ENCODE measurements at places on chromosomes 12 and 14.

GRCh38 chr14:61628016-61628725 lies 67.1 kb upstream of the HIF1A start:
- no peak for DNase-seq

DNA sequence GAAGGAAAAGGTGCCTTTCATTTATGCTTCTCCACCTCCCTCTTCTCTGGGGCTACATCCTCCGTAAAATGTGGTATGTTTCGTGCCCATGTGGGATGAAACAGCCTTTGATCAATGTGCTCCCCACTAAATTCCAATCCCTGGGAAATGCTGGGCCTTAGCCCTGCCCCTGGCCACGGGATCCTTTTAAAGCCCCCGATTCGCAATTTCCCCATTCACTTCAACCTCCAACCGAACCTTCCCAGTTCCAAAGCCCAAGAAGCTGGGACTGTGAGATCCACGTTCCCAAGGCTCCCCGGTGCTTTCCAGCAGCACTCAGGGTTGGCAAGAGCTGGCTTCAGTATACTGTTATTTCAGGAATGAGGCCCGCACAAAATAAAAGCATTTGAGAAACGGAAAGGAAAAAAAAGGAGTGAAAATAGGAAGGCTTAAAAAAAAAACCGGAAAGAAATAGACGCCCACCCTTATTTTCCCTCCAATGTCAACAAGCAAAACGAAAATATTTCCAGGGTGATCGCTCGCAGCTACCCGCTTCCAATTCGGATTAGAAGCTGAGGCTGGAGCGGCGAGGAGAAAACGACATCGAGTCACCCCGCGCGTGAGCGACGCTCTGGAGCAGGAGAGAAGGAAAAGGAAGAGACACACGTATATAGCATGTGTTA lies 1.3 kb upstream of the FOXG1 start:
- no peak for DNase-seq

DNA sequence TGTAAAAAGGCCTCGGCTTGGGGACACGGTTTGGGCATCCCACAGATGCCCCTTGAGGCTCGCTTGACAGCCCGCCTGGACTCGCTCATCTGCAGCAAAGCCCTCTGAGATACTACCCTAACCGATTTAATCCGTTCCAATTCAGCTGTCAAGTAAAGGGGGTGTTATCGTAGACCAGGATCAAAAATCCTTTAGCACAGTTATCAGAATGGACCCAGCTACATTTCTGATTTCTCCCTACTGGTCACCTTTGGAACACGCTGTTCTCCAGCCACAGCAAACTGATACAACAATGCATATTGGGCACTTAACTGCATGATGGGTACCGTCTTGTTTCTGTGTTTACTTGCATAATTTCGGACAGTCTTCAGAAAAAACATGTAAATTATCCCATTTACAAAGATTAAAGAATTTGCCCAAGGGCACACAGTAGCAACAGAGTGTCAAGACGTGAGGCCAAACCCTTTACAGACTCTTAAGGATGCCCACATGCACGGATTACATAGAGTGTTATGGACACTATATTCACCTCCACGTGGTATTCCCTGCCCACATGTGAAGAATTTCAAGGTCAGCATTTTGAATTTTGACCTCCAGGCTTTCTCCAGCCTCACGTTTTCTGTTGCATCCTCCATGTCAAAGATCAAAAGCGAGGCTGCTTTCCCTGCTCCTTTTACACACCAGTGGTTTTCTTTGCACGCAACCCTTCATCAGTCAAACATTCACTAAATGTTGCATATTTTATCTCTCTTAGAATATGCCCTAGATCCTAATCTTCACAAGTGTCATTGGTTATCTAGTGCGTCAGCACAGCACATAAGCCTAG lies 3.2 kb upstream of the DUSP6 start:
- DNase-seq: no peak

GRCh38 chr12:116287842-116288301 lies 10.4 kb upstream of the MED13L start:
- DNase-seq: no peak

DNA sequence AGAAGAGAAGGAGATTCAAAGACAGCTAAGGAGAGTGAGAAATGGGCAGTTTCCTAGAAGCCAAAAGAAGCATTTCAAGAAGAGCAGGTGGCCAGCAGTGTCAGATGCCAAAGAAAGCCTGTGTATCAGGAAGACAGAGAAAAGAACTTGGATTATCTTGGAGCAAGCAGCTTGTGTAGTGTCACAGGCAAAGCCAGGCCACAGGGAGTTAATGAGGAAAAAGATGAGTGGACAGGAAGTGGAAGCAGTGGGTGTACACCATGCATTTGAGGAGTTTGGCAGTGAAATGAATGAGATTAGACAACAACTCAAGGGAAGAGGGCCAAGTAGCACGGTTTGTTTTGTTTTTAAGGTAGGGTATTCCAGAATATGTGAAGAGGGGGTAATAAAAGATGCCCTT lies 5.6 kb upstream of the MYH7 start:
- no peak for DNase-seq

- no peak for DNase-seq
These were observed 9.0 kb downstream of the RHOF start for GRCh38 chr12:121784460-121784859.

All from activated CD8-positive, alpha-beta memory T cell treated with anti-CD3 and anti-CD28 coated beads for 1 hour (primary cell).